ENCODE measurements at places on chromosomes 11 and 22.

DNA sequence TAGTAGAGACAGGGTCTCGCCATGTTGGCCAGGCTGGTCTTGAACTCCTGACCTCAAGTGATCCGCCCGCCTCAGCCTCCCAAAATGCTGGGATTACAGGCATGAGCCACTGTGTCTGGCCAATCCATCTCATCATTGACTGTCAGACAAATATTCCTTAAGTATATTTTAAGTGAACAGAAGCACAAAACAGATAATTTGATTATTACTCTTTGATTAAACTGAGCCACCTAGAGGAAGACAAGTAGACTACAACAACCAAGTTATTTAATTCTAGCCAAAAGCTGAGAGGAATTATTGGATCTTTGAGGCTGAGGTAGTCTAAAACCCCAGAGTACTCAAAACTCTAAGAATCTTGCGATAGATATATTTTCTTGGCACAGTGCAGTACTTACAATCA lies 1.2 kb downstream of the ACRV1 start:
- no peak for DNase-seq

DNA sequence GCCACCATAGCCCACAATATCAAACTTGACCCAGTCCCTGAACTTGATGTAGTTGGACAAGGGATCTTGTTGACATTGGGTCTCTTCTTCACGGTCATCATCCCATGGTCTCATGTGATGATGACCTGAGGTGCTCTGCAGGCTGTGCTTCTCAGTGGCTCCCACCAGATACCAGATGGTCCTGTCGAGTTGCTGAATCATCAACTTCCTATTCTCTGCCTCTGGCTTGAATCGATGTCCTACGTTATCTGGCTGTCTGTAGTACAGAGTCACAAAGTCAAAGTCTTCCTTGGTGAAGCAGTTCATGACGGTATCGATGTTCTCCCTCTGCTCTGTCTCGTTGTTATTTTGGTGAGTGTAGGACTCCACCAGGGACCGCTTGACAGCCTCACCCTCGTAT lies 145.7 kb upstream of the ALDH3B2 start:
- no peak for DNase-seq

DNA sequence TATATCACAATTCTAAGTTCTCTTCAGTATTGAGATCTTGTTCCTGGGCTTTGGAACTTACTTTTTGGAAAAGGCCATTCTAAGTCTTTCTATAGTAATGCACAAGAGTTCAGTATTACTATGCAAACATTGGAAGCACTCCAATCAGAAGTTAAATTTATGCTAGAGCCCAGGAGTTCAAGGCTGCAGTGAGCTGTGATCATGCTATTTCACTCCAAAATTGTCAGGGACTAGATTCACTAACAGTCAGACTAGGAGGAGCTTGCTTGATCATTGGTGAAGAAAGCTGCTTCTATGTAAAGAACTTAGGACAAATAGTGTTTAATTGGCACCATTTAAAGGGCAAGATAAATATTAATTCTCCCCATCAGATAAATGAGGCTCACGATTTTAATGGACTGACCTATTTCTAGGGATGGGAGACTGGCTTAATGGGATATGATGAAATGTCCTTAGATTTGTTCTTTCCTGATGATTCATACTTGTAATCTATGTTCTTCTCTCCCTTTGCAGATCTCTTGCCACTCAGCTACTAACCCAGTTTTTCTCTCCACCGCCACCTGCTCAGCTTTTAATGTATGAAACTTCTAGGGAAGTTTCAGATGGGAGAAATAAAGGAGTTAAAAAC lies 32.6 kb upstream of the TMEM123 start:
- no peak for DNase-seq

- peak; percentile 60 for DNase-seq
These were observed 2.0 kb downstream of the MYH9 start for GRCh38 chr22:36385491-36386350.

- DNase-seq = no peak
These were observed 2.6 kb upstream of the C11orf91 start for GRCh38 chr11:33703234-33703633.

DNA sequence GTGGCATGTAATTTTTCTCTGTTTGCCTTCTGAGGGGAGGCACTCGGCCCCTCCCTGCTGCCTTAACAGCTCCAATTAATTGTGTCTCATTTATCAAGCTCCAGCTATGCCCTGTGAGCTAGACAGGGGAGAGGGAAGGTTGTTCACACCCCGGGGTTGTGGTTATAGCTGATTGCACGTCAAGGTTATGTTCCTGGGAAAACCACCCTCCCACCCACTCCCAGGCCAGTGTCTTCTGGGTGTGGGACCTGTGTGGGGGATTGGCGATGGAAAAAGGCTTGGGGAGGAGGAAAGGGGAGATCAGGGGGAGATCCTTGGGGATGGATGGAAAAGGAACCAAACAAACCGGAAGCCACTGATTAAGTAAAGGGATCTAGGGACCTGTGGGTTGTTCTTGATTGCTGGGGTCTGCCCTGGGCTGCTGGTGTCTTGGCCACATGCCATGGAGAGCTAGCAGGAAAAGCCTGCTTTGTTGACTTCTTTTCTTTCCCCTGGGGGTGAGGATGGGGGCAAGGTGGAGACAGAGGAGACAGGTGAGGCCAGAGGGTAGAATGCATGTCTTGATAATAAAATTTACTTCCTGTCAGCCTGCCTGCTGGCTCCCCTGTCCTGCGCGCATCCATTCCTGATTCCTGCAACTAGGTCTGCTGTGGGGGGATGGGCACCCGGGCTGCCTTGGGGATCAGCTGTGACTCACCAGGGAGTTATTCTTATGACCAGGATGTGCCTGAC lies 13.5 kb upstream of the SORL1-AS1 start:
- peak; percentile 31 for DNase-seq

GRCh38 chr11:118005224-118006152 lies 19.3 kb downstream of the IL10RA start:
- peak; percentile 39 for DNase-seq

GRCh38 chr11:13277768-13278608 lies at the start of gene BMAL1:
Gene BMAL1, plus strand, starts transcription at chr11:13277790. Its CDS starts 76,519 bp downstream, at chr11:13354309.
- DNase-seq = peak; percentile 74

DNA sequence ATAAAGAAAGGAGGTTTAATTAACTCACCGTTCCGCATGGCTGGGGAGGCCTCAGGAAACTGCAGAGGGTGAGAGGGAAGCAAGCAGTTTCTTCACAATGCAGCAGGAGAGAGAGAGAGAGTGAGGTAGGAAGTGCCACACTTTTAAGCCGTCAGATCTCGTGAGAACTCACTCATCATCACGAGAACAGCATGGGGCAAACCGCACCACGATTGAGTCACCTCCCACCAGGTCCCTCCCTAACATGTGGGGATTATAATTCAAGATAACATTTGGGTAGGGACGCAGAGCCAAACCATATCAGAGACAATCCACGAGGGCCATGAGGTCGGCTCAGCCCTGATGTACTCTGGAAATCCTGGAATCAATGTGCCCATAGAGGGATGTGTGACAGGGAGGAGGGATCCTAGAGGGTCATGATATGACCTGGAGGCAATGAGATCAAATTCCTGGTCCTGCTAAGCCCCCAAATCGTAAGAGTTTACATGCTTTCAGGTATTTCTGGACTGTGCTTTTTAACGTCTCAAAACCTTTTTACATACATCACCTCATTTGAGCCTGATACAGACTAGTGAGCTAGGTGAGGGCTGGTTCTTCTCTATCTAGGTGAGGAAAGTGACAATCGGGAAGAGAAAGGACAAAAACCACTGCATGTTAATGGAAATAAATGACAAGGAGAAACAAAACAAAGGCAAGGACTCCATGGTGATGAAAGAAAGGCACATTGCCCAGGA lies 19.5 kb upstream of the RASSF10 start:
- no peak for DNase-seq

- DNase-seq = no peak
These were observed 39.3 kb downstream of the KCNJ4 start for GRCh38 chr22:38415561-38416321.

DNA sequence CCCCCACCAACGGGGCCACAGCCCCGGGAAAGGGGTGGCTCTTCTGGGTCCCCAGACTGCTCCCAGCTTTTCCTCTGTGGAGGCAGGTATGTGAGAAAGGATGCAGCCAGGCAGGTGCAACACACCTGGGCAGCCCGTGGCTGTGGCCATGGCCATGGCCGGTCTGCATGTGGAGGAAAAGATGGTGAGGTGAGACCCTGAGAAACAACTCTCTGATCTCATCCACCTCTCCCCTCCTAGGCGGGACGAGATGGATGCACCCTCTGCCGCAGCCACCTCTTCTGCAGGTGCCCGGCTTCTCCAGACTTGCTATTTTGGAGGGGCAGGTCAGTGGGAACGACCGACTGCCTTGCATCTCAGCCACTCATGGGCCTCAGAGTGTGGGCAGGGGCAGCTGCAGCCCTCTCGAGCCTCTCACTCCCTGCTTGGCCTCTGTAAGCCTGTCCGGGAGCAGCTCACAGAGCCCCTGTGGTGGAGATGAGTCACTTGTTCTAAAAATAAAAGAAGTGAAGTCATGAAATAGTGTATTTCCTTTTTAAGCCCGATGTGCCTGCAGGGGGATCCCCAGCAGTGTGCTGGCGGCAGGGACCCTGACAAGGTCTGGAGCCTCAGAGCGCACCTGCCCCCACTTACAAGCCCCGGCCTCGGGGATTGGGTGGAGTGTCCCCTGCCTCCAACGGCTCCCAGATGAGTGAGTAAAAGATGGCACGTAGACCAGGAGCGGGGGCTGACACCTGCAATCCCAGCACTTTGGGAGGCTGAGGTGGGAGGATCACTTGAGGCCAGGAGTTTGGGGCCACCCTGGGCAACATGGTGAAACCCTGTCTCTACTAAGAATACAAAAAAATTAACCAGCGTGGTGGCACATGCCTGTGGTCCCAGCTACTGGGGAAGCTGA lies 10.7 kb downstream of the SMIM38 start:
- DNase-seq = peak; percentile 39

GRCh38 chr11:128573638-128574037 lies 13.7 kb downstream of the ETS1 start:
- DNase-seq = no peak

DNA sequence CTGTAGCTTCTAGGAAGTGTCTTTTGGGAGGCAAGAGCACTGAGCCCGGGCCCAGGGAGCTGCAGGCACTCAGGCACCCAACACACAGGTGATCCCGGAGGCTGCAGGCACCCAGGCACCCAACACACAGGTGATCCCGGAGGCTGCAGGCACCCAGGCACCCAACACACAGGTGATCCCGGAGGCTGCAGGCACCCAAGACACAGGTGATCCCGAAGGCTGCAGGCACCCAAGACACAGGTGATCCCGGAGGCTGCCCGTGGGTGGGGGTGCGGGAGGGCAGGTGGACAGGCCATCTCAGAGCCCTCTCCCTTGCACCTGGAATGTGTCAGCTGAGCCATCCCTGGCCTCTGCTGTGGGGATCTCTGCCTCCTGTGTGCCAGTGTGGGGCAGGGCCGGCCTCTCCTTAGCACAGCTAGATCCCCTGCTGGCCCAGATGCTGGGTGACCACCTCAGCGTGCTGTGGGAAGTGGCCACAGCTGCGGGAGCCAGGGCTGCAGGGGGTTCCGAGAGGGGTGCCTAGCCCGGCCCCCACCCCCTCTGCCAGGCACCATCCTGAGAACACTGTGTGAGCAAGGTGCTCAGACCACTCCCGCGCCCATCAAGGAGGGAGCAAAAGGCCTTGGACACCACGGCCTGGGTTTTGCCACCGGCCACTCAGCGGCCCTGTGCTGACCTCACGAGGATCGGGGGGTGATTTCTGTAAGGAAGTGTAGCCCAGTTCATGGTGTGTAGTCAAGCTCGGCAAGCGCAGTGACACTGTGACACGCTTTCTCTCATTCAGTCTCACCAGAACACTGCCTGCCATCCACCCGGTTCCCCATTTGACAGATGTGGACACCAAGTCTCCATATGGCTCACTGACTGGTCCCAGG lies 14.2 kb downstream of the MRGPRG start:
- DNase-seq = no peak

- DNase-seq = no peak
These were observed 18.1 kb downstream of the POLA2 start for GRCh38 chr11:65279741-65280440.

GRCh38 chr11:17550450-17551346 lies 3.6 kb downstream of the OTOG start:
- DNase-seq = no peak

GRCh38 chr11:129610125-129610524 lies 205.5 kb upstream of the TMEM45B start:
- DNase-seq = no peak

- DNase-seq = no peak
These were observed 23.2 kb downstream of the ADORA2A start for GRCh38 chr22:24450610-24451009.

DNA sequence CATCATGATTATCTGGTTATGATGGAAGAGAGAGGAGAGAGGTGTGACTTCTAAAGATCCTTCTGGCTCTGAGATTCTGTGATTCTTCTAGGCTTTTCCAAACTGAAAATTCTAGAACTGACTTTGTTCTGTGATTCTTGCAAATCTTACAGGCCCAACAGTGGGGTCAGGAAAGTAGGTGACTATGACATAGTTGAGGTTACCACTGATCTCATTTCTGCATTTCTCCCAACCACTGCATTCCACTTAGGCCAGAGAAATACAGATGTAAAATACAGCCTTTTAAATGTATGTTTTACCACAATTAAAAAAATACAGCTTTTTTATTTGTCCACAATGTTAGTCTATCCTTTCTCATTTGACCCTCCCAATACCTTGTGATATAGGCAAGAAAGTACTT lies 83.7 kb downstream of the STIM1 start:
- no peak for DNase-seq

Measured in CD8-positive, alpha-beta memory T cell (primary cell).